Stimulated activated CD4-positive, alpha-beta T cell treated with anti-CD3 and anti-CD28 coated beads, Interleukin-15, amount 100 ng/mL, for 1 hour (primary cell): ENCODE measurements at places on chromosomes 12 and 14.

- DNase-seq: no peak
Observed at GRCh38 chr12:29149691-29150281, 708 bp downstream of the FAR2 start.

GRCh38 chr12:120748242-120748641 lies 22.6 kb downstream of the ACADS start:
- no peak for DNase-seq

GRCh38 chr12:67155863-67156262 lies 113.3 kb upstream of the CAND1 start:
- no peak for DNase-seq

- no peak for DNase-seq
Observed at GRCh38 chr12:6273541-6274230, 36.8 kb upstream of the PLEKHG6 start.

- no peak for DNase-seq
Observed at GRCh38 chr12:91400271-91400670, 217.7 kb upstream of the DCN start.

GRCh38 chr12:116164250-116165035 lies 113.0 kb downstream of the MED13L start:
- DNase-seq: no peak

- DNase-seq: no peak
Observed at GRCh38 chr14:42736408-42736807, 1129.7 kb downstream of the LRFN5 start.
